NCI-H1105 (cell line): ENCODE measurements at places on chromosomes 5 and 9.

DNA sequence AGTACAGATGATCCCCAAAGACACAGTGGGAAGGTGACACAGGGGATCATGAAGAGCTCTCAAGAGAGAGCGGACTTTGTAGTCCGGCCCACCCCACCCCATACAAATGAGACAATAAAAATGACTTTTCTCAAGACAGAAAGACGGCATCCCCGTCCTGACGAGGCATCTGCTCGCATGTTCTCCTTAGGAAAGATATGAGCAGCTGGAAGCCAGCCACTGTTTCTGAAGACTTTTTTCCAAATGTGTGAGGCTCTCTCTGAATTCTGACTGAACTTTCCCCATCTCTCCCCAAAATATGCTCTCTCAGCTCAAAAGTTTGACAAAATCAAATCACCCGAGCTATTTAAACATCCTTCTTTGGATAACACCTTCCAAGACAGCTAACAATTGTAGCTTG, 105.2 kb downstream of the RFK start:
- no peak for DNase-seq

GRCh38 chr9:129803676-129804060, 684 bp downstream of the TOR1B start:
- DNase-seq, result no peak

DNA sequence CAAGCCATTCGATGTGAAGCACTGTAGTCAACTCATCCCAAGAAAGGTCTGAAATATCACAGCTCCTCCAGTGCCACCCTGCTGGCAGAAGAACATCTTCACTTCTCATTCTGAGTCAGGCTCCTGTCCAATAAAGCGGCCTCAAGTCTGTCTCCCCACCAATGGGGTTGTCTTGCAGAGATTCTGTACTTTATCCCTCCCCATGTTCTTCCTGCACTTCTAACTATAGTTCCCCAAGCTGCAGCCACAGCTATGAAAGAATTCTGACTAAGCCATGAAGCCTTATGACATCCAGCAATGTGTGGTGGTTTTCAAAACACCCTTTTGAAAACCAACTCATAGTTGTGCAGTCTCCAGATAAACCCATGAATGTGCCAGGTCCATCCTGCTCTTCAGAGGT, 6.8 kb downstream of the MACROH2A1 start:
- DNase-seq, result no peak

- no peak for DNase-seq
Measured at GRCh38 chr9:36625006-36625615, 52.4 kb downstream of the MELK start.

DNA sequence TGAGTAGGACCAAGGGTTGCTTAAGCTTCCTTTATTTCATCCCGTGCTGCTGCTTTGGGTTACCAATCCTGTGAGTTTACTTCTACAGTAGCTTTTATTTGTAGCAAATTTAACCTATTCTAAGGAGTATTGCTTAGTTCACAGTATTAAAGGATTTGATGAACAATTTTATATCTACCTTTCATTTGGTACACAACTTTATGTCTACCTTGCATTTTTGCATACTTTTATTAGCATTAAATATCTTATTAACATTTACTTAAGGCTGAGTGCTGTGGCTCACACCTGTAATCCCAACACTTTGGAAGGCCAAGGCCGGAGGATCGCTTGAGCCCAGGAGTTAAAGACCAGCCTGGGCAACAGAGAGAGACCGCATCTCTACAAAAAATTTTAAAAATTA, 4.2 kb downstream of the GTF3C4 start:
- DNase-seq, result no peak

DNA sequence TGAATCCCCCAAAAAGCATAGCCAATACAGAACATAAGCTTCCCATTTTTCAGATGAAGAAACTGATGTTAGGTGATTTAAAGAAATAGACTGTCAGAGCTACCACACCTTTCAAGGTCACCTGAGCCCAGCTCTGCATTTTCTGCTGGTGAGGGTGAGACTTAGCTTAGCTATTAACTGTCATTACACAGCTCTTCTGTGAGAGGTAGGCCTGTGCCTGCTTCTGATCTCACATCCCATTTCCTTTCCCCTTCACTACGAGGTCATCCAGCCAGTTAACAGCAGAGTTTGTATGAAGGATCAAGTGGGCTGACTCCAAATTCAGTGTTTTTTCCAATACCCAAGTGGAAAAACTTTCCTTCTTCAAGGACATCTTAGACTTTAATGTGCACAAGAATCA, 528.6 kb upstream of the CLINT1 start:
- DNase-seq, result no peak

- no peak for DNase-seq
Measured at GRCh38 chr5:113574417-113574816, 60.9 kb downstream of the YTHDC2 start.

DNA sequence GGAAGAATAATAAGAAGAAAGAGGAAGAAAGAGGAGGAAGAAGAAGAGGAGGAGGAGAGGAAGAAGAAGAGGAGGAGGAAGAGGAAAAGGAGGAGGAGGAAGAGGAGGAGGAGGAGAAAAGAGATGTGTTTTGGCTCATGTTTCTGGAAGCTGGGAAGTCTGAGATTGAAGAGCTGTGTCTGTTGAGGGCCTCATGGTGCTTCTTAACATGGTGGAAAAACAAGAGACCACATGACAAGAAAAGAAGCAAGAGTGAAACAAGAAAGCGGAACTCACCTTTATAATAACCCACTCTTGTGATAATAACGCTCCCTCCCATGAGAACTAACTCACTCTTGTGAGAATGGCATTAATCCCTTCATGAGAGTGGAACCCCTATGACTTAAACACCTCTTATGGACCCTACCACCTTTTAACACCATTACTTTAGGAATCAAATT, 36.1 kb upstream of the RANBP6 start:
- no peak for DNase-seq

- DNase-seq, result no peak
Measured at GRCh38 chr9:95725045-95725444, 150.4 kb upstream of the ERCC6L2 start.
